ENCODE measurements at places on chromosomes 4 and X.

DNA sequence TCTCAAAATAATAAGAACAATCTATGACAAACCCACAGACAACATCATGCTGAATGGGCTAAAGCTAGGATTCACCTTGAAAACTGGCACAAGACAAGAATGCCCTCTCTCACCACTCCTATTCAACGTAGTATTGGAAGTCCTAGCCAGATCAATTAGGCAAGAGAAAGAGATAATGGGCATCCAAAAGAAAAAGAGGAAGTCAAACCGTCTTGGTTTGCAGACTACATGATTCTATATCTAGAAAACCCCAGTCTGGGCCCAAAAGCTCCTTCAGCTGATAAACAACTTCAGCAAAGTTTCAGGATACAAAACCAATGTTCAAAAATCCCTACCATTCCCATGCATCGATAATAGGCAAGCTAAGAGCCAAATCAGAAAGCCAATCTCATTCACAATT lies 59.0 kb downstream of the CHM start:
- no peak for DNase-seq

- no peak for DNase-seq
Measured at GRCh38 chr4:106496061-106496460, 127.5 kb upstream of the GIMD1 start.

- DNase-seq: no peak
Measured at GRCh38 chr4:128227991-128228571, 59.5 kb downstream of the PGRMC2 start.

DNA sequence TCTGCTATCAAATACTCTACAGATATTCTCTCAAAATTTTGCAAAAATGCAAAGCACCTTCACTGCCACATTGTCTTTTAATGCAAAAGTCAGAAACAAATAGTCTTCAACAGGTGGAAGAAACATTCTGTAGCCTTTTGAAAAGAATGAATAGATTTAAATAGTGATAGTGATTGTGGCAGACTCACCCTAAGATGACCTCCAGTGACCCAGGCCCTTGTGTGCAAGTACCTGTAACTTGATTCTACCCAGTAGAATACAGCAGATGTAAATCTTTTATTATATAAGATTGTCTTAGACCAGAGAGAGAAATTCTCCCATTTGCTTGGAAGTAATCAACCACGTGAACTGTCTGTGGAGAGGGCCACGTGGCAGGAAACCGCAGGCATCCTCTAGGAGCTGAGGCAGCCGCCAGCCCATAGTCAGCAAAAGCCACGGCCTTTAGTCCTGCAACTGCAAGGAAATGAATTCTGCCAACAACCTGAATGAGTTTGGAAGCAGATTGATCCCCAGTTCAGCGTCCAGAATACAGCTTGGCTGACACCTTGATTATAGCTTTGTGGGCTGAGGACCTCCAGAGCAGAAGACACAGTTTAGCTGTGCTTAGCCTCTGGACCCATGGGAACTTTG lies 272.5 kb downstream of the ARHGAP10 start:
- no peak for DNase-seq

GRCh38 chrX:44775726-44776125 lies 68.1 kb upstream of the DUSP21 start:
- no peak for DNase-seq

- no peak for DNase-seq
Measured at GRCh38 chrX:20506739-20507138, 240.0 kb upstream of the RPS6KA3 start.

DNA sequence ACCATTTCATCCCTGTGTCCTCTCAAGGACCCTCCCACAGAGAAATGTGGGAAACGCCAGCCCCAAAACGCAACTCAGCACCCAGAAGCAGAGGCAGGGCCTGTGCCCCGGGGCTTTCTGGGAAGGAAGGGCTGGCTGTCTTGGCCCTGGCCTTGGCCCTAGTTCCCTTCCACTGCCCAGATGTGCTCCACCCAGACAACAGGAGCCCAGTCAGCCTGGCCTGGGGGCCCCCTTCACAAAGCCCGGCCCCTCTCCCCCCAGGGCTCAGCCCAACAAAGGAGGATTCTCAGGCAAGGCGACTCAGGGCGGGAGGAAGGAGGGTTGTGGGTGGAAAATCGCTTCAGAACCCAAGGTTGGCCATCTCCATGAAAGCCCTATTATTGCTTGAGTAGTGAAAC lies 82.5 kb downstream of the PJA1 start:
- no peak for DNase-seq

DNA sequence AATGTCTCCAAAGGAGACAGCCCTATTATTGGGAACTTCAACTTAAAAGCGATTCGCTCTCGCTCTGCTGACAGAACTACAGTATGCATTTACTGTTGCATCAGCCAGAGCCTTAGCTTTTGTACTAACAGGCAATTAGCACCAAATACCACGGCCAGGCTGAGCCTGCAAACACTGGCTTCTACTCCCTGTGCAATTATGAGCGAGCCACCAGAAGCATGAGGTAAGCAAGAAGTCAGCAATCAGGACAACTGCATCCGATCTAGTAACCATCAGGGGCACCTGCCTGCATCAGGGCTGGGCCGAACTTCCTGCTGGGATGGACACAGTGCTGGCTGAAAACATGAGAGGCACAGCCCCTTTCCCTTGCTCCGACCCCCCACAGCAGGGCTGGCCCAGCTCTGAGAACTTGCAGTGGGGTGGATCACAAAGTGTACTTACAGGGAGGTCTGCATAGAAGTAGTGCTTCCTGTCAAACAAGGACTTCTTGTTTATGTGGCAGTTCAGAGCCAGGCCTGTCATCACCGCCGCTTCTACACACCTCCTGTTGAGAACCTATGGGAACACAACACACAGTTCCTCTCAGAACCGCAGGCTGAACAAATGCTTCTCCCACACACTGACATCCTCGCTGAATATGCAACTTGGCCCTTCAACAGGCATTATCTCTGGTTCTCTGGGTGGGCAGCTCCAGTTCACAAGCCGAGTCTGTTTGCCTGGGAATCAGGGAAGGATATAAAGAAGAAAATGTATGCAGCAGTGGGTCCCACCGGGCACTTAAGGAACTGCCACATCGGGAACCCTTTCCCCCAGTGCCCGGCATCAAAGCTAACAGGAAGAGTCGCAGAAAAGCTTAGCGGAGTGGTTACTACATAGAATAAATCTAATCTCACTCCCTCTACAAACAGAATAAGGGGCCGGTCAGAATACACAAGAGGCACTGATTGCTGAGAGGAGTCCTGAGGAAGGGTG lies 41.5 kb downstream of the GATB start:
- no peak for DNase-seq

DNA sequence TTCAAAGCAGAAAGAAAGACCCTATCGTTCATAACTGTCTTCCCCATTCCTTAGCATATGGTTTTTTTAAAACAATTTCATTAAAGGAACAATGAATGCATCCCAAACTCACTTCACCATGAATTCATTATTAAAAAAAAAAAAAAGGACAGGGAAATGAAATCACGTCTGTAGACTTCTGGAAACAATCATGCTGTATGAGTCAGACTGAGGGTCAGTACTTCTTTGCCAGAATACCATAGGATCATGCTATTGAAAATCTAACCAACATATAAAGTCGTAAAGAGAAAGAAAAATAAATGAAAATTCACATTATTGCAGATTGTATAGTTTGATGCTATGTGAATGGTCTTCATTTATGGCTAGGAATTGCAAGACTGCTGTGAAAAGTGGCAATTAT lies 144.4 kb downstream of the PCDH18 start:
- DNase-seq: no peak

GRCh38 chrX:71629467-71629866 lies 11.2 kb upstream of the CXCR3 start:
- no peak for DNase-seq

DNA sequence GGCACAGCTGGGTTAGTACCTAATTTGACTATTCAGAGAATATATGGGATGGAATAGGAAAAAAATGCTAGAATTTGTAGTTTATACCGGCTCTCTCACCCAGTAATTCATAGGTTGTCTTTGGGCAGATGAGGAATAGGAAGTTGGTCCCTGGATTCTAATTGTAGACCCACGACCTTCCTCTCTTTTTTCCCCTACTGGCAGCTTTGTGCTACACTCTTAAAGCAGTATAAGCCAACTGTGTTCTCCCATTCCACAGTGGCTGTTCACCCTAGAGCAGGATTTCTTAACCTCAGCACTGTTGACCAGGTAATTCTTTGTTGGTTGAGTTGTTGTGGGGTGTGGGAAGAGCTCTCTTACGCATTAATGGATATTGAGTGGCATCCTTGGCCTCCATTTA lies 92.9 kb downstream of the FNIP2 start:
- no peak for DNase-seq

- no peak for DNase-seq
Measured at GRCh38 chr4:159547645-159548308, 444.9 kb downstream of the RAPGEF2 start.

GRCh38 chrX:71239781-71240180 lies 14.2 kb downstream of the ZMYM3 start:
- DNase-seq: no peak

- no peak for DNase-seq
Measured at GRCh38 chr4:55132775-55133174, 7.4 kb upstream of the KDR start.

GRCh38 chrX:11429538-11430085 lies 136.4 kb downstream of the AMELX start:
- no peak for DNase-seq

DNA sequence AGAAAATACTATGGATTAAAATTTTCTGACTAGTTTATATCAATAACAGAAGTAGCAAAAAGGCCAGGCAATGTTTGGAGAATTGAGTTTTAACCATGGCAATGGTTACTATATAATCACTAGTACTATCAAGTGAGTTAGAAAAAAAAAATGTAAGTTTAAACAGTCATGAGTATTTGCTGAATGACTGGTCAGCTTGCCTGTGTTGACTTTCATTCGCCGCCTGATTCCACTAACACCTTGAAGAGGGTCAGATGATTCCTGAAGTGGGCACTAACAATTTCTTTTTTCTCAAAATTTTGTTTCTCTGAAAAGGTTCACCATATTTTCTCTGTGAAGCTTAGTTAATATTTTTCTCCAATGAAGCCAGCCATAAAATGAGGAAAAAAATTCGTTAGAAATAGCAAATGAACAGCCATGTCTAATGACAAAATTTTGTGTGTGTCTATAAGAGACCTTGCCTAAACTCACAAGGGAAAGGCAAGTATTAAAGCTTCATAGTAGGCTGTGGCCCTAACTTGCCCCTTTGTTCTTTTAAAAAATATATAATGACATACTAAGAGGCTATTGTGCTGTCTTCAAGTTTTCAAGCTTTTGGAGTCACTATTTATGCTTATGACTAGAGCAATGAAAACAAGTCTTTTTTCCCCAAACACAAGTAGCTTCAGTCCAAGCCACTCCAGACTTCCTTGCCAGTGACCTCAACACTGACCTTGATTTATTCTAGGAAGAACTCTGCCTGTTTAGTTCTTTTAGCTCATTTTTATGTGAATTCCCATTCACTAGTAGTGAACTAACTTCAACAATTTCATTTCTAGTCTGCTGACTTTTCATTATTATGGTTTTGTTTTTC lies 18.4 kb upstream of the FHDC1 start:
- no peak for DNase-seq

GRCh38 chr4:8330821-8331574 lies 61.4 kb downstream of the HTRA3 start:
- no peak for DNase-seq

- no peak for DNase-seq
Measured at GRCh38 chrX:153766871-153767673, 3.0 kb downstream of the PLXNB3 start.

- DNase-seq: no peak
Measured at GRCh38 chr4:67687636-67688035, 13.3 kb downstream of the UBA6 start.

GRCh38 chr4:37715889-37716402 lies 29.8 kb upstream of the RELL1 start:
- DNase-seq: no peak

- no peak for DNase-seq
Measured at GRCh38 chrX:139784807-139785206, 76.8 kb upstream of the MCF2 start.

DNA sequence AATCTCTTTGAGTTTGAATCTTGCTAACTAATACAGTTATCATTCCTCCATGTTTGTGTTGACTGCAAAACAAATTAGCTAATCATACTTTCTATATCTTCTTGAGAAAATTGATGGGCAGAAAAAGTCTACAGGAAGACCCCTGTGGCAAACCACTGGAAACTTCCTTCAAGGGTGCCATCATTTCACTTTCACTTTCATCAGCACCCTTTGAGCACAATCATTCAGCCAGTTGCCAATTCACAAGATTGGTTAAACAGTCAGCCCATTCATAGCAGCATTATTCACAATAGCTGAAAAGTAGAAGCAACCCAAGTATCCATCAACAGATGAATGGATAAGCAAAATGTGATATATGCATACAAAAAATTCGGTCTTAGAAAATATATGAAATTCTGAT lies 101.5 kb downstream of the CCDC160 start:
- DNase-seq: no peak

DNA sequence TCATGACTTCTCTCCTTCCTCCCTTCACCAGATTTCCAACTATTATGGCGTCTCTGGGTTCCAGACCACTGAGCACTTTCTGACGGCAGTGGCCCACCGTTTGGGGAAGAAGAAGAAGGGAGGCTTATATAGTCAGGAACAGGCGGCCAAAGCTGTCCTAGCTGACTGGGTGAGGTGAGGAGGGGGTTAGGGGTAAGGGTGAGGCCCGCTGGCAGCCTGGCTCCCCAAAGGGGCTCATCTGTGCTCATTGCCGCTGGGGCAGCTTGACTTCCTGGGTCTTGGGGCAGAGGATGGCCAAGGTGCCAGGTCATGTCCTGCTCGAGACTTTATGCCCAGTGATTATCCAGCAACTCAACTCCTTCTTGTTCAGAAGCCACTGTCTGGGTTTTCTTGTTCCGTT lies 21.8 kb downstream of the GNL3L start:
- no peak for DNase-seq

GRCh38 chr4:1414831-1415680 lies 8.8 kb upstream of the NKX1-1 start:
- DNase-seq: no peak

DNA sequence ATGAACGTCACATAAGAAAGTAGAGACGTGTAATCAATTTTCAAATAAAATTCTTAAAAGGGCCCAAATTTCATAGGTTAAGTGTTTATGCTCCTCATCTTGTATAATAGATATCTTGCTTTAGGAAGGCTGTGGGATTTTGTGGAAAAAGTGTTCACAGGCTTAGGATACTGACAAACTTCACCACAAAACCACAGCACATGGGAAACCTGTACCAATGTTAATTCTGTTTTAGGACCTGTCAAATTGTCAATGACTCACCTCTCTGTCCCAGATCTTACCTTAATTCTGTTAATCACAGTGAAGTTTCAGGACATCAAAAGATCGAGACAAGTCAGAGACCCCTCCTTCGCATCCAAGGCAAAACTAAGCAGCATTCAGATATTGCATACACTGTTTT lies 24.2 kb downstream of the FGFBP1 start:
- no peak for DNase-seq

DNA sequence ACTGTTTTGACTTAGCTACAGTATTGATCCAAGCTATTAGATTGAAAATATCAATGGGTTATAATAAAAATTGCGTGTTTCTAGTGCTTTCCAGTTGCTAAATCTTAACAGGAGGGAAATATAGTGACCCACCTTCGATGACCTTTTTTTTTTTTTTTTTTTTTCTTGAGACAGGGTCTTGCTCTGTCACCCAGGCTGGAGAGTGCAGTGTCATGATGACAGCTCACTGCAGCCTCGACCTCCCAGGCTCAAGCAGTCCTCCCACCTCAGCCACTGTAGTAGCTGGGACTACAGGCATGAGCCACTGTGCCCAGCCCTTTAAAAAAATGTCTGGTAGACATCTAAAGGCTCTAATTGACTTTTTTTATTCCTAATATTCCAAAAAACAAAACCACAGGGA lies 3.8 kb upstream of the ASB5 start:
- no peak for DNase-seq

- no peak for DNase-seq
Measured at GRCh38 chr4:72467633-72468032, 101.4 kb downstream of the ADAMTS3 start.

All from stimulated activated CD4-positive, alpha-beta T cell treated with anti-CD3 and anti-CD28 coated beads, Interleukin-1b, Interleukin-23, amount 100 ng/mL, for 1 hour (primary cell).